ENCODE measurements at places on chromosomes 5 and 9. TPM values are rescaled to one million over a fixed set of nuclear protein-coding genes. Genes with fewer than 3 reads are reported as not detected.

DNA sequence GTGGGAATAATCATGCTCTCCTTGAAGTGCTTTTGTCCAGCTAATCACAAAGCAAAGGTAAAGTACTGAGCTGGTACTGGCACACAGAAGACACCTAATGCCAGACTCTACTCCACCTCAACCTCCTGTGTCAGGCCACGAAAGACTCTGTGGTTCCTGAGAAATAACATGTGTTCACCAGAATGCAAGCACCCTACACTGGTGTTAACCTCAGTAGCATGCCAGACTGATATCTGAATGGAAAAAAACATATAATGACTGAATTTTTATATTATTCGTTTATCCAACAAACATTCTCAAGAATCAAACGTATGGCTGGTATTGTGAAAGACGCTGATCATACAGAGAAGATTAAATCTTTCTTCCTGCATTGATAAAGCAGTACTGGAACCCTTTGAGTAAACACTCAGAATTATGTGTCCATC lies 97.1 kb upstream of the IFNE start:
- DNase-seq: no peak

DNA sequence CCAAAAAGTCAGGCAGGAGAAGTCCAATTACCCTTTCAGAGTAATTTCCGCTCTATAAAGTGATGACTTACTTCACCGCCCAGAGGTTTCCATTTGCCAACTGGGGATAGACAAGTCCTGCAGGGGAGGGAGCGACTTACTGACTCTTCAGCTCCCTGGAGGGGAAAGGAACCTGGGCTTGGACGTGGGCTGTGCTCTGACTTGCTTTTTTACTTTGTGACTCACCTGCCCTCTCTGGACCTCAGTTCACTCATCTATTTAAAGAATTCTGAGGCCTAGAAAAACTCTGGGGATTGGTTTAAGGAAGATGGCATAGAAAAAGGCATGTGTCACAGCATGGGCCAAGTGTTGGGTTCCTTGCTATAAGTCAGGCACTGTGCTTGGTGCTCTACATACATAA lies 180.4 kb upstream of the TRIM32 start:
- no peak for DNase-seq

FRMPD1 gene
- polyA plus RNA-seq: 0.90 TPM

AP3B1 gene
- polyA plus RNA-seq: 53.2 TPM
